ENCODE measurements at places on chromosomes 2 and 18.
A peak's percentile ranks its signal among the peaks of the same experiment; 100 is the strongest.

DNA sequence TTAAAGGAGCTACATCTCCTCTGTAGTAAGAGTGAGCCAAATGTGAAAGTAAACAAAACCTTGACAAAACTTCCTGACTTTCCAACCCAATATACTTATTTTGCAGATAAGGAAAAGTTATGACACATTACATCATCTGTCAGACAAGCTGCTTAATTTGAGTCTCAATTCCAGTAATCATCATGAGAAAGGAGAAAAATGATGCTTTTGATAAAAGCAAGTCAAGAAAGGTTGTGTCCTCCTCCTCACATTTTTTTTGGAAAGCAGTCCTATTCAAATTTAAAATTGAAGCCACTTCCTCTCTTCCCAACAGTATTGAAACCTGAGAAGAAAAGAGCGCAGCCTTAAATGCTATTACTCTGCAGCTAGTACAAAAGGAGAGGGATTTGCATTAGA lies 519.6 kb downstream of the LRP1B start:
- DNase-seq: no peak

- DNase-seq: peak; percentile 54
Observed at GRCh38 chr2:70964596-70965386, 13.6 kb upstream of the ANKRD53 start.

GRCh38 chr18:62678847-62679485 lies 36.4 kb upstream of the PHLPP1 start:
- DNase-seq: no peak

GRCh38 chr2:229620759-229621158 lies 93.6 kb downstream of the DNER start:
- no peak for DNase-seq

Measured in globus pallidus (tissue), 1 donor.